ENCODE measurements at places on chromosomes 1 and 21. TPM values are rescaled to one million over a fixed set of nuclear protein-coding genes. Genes with fewer than 3 reads are reported as not detected.

The SLC1A7 gene
- total RNA-seq: not detected

The PKLR gene
- not detected for total RNA-seq

The VAV3 gene
- total RNA-seq: 1.7 TPM

The NBL1 gene
- 55.0 TPM for total RNA-seq

The MFAP2 gene
- total RNA-seq: 4.8 TPM

The HSPB7 gene
- total RNA-seq: 4,074 TPM

The YARS1 gene
- 29.8 TPM for total RNA-seq

The BLACAT1 gene
- total RNA-seq: not detected

The XKR8 gene
- 6.2 TPM for total RNA-seq

The KIAA1614 gene
- 6.4 TPM for total RNA-seq

The AGMAT gene
- 0.11 TPM for total RNA-seq

The CSF3R gene
- 5.8 TPM for total RNA-seq

The S100A8 gene
- 79.9 TPM for total RNA-seq

The FCRLB gene
- total RNA-seq: 0.35 TPM

The LEPROT gene
- total RNA-seq: 44.3 TPM

The CD52 gene
- total RNA-seq: 6.5 TPM

The RASAL2 gene
- total RNA-seq: 30.2 TPM

The CORT gene
- total RNA-seq: 0.32 TPM

The UBQLN4 gene
- total RNA-seq: 33.5 TPM

The FOXD2 gene
- total RNA-seq: 0.05 TPM

The MAN1C1 gene
- 19.5 TPM for total RNA-seq

The TMEM234 gene
- total RNA-seq: 8.8 TPM

The NUDT4B gene
- total RNA-seq: 0.49 TPM

The PRR9 gene
- total RNA-seq: not detected

The SHE gene
- 11.3 TPM for total RNA-seq

Data from Right ventricle myocardium inferior (tissue), 1 donor.